Cardiac fibroblast (primary cell): ENCODE measurements at places on chromosomes 4 and X.

DNA sequence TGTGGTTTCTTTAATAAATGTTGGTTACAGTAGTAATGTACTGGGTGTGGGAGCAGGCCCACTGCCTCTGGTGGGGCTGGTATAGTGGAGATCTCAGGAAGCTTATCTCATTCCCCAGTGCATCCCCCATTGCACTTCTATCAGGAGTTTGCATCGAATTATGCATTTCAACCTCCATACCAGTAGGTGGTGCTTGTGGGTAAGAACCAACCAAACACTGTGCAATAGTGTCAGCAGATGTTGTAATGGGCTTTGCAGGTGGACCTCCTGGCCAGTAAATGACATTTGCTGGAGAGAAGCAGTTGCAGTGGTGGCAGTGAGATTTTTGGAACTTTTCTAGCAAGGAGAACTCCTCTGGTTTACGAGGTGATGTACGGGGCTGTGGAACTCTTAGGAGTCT, 150.6 kb downstream of the POU3F4 start:
- no peak for DNase-seq

DNA sequence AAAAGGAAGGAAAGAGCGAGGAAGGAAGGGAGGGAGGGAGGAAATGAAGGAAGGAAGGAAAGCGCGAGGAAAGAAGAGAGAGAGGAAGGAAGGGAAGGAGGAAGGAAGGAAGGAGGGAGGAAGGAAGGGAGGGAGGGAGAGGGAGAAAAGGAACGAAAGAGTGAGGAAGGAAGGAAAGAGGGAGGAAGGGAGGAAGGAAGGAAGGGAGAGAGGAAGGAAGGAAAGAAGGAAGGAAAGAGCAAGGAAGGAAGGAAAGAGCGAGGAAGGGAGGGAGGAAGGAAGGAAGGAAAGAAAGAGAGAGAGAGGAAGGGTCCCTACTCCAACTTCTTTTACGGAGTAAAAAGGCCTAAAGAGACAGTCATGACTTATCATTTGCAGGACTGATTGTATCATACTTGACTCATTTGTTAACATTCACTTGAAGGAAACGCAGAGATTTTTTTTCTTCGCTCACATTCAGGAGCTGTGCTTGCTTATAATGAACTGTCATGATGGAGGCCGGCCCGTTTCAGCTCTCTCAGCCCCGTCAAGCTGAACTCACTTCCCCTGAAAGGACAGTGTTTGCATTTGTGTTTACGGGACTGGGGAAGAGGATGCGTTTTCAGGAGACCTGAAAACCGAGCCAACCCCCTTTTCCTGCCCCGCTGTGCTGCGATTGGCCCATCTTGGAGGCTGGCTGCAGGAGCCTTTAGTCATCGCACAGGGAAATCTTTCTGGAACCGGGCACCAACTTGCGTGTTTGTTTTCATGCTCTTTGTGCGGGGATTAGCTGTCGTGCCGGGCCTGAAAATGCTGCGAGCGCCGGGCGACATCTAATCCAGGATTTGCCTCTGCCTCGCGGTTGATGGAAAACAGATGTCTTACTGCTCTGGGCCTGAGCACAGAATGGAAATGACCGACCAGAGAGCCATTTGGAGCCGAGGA, 17.8 kb downstream of the TRIM2 start:
- DNase-seq: peak; percentile 80

DNA sequence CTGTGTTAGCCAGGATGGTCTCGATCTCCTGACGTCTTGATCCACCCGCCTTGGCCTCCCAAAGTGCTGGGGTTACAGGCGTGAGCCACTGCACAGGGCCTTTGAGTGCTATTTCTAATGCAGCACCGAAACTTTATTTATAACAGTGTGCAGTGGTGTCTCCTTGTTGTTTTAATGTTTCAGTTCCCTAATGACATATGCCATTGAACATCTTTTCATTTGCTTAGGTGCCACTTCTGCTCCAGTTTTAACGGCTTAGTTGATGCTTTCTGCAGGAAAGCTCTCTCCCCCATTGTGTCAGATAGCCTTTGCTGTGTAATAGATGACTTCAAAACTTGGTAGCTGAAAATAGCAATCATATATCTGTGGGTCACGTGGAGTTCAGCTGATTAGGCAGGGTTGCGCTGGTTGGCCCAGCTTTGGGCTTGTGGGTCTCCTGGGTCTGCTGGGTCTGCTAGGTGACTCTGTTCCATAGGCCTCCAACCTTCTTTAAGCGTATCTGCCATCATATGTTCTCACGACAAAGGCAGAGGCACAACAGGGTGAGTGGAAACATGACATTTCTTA, 76.4 kb upstream of the SHISA3 start:
- DNase-seq: no peak

DNA sequence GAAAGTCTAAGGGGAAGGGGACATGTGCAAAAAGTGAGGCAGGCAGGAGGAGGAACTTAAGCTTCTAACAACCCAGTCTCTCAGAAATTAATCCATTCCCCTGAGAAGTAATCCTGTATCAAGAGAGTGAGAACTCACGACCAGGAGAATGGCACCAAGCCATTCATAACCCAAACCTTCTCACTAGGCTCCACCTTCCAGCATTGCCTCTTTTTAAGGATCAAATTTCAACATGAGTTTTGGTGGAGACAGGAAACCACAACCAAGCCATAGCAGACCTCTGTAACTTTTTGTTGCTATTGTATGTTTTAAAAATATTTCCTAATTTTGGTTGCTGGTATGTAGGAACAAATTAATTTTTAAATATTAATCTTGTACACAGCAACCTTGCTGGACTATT, 32.8 kb downstream of the PASD1 start:
- DNase-seq: no peak

DNA sequence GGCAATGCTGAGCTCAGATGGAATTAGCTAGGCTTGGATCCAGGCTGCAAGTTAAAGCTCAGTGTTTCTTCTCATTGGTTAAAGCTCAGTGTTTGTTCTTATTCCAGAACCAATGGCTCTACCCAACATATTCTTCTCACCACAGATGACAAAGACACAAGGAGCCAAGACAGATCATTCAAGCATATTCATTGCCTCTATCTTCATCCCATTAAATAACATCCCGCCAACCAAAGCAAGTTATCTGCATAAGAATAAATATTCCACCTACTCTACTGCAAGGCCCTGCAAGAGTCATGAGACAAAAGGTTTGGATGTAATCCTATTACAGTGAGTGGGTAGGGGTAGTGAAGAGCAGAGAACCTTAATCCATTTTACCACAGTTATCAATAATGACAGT, 766.5 kb downstream of the C4orf33 start:
- no peak for DNase-seq

GRCh38 chr4:15333692-15334633, 93.9 kb upstream of the C1QTNF7 start:
- no peak for DNase-seq

GRCh38 chr4:137209240-137209639, 323.1 kb downstream of the PCDH18 start:
- DNase-seq: no peak

- no peak for DNase-seq
Observed at GRCh38 chr4:31041385-31041784, 321.2 kb downstream of the PCDH7 start.

DNA sequence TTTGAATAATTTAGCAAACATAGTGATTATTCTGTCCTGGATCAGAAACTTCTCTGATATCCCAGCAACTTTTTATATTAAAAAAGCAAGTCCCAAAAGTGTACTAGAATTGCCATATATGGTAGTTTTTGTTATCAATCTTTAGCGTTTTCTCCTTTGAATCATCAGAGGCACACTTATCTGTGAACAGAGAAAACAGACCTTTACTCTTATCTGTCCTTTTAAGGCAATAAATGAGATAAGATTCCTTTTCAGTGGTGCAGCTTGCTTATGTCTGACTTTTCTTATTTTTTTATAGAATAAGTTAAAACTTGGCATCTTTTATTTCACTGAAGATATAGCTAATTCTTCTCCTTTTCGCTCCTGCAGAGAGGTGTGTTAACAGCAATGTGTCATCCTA, 458.1 kb upstream of the PCDH10 start:
- DNase-seq: no peak

DNA sequence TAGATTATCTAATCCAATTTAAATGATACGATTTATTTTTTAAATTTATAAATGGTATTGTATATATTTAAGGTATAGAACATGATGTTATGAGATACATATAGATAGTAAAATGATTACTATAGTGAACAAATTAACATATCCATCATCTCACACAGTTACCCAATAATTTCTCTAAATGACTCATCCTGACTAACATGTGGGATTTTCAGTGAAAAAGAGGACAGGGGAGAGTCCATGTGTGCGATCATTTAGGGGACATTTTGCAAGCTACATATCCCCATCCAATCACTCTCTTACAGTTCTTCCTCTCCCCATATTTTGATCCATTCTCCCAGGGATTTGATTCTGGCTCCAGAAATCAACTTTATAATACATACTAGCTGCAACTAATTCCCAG, 88.2 kb downstream of the ABCB7 start:
- DNase-seq: no peak

DNA sequence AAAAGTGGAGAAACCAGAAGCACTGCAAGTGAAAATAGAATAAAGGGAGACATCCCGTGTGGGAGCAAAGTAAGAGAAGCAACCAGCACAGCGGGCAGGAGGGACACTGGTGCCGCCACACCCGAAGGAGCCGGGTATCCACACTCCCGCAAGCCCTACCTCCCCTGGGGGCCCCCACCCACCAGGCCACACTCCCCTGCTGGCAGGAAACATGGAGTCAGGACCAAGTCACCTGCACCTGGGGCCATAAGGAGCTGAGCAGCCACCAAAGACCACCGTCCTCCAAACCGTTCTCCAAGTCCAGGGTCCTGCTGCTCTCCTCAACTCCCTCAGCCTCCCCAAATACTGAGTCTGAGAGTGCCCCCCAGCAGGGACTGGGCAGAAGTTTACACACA, 30.5 kb downstream of the FGFRL1 start:
- no peak for DNase-seq

GRCh38 chr4:140944572-140944971, 188.4 kb upstream of the TBC1D9 start:
- peak; percentile 85 for DNase-seq

- no peak for DNase-seq
Observed at GRCh38 chrX:40091691-40092421, 5.9 kb downstream of the BCOR start.

GRCh38 chr4:108328383-108328732, 159.6 kb upstream of the LEF1 start:
- no peak for DNase-seq

DNA sequence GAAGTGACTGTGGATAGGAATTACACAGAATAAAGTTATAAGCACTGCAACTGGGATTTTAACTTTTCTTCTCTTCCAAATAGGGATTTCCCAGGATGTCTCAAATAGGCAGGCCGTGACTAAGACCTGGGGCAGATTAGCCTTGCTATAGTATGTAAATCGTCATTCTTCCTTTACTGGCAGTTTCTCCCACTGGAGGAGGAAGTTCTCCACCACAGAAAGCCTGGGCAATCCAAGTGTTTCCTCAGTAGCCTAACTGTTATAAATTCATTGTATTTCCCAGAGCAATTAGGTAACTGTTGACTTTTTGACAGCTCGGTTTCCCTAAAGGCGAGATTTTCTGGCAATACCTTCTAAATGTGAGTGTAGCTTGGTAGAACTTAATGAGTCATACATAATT, at the start of gene TNIP3:
TSS of gene TNIP3 (minus strand) at position 31 of the 400 bp plus-strand sequence. CDS start 196 bp downstream, outside the sequence.
- DNase-seq: peak; percentile 70

DNA sequence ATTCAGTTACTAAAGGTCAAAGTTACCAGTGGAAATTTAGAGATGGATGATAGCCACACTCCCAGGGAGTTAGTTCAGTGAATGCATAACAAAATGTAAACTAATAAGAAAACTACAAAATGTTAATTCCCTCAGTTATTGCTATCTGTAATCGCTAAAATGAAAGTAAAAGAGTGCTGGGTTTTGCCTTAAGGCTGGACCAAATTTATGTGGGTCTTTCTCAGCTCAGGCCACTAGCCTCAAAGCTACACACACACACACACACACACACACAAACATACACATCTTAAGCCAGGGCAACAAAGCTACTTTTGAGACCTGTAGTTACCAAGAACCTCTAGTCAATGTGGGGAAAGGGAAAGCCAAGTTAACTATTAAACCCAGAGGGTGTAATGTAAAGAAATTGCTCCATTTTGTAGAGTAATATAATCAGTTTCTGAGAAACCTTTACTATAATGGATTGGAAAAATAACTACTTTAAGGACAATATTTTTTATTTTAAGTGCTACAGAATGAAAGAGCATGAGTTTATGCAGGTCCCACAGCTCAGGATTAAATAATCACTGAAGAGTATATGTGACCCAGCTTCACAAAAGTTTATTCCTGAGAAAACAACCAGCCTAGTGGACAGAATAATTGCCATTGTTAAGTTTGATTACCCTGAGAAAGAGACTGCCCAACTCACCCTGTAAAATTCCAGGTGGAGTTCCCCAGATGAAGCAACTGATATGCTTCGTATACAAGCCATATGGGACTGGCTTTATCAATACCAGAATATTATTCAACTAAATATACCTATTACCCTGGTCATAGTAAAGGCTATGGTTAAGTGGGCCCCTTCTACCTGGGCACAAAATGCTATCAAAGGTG, 8.9 kb upstream of the UGT2A3 start:
- DNase-seq: no peak

GRCh38 chrX:84046403-84046984, 141.5 kb downstream of the RPS6KA6 start:
- DNase-seq: peak; percentile 41

- no peak for DNase-seq
Observed at GRCh38 chr4:6230502-6230785, 30.1 kb upstream of the JAKMIP1 start.

- DNase-seq: no peak
Observed at GRCh38 chr4:2273657-2274319, 11.9 kb upstream of the MXD4 start.

DNA sequence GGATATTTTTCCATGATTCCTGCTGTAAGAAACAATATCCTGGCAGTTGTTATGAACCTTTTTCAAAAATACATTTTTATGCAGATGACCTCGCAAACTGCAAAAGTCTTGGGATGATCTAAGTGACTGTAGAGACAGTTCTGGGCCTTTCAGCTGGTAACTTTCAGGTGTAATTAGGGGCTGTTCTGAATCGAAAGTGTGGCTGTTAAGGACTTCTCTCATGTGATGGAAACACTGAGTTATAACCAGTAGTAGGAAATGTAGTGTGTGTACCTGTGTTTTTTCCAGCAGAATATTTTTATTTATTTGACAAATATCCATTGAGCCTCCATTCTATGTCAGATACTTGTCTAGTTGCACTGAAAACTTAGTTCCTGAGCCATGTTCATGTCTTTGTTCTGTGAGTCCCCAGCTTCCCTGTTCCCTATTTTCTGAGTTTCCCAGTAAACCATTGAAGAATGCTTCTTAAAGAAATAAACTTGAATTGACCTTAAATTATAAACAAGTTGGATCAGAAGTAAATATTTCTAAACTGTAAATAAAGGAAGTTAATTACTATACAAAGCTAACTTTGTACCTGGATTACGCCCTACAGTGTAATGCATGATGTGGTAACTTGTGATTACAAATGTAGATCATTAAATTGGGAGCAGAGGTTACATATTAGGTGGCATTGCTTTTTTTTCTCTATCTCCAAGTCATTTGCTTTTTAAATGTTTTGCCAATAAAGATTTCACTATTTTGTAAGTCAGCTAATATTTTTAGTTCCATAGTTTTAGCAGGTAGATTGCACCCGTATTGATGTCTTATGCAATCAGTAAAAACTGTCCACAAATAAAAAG, 33.7 kb upstream of the HPGD start:
- DNase-seq: no peak

GRCh38 chr4:158008551-158009218, 164.1 kb downstream of the GASK1B start:
- DNase-seq: peak; percentile 78

GRCh38 chr4:29560452-29560851, 1159.7 kb upstream of the PCDH7 start:
- no peak for DNase-seq
